ENCODE measurements at places on chromosomes 2 and 18.

DNA sequence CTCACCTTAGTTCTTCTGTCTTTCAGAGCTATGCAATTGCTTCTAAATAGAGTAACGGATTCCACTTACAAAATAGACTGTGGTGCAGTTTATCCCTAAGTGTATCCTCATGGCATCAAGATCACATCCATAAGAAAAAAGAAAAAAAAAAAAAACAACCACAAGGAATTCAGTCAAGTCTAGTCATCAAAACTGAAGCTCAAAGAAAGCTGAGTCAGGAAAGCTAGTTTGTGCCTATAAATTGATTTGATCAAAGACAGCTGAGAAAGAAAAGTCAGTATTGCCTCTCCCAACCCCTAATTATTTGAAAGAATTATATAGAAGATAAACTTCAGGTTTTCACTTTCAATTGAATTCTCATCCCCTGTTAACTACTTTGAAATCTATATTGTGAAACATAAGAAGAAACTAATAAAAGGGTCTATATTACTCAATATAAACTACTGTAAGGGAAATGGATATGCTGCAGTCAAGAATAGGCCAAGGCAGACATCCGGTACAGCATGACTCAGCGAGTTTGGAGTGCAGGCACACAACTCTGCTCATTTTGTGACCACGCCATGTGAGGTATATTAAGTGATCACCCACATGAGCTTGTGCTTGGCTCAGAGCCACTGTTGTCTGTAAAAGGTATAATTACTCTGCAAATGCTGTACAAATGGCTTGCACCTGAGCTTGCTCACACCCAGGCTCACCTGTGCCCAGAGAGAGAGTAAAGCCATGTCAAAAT is 568.1 kb upstream of the CRIM1 start:
- DNase-seq: peak; percentile 18

- no peak for DNase-seq
Measured at GRCh38 chr2:129748653-129749052, 230.8 kb upstream of the RAB6C start.

DNA sequence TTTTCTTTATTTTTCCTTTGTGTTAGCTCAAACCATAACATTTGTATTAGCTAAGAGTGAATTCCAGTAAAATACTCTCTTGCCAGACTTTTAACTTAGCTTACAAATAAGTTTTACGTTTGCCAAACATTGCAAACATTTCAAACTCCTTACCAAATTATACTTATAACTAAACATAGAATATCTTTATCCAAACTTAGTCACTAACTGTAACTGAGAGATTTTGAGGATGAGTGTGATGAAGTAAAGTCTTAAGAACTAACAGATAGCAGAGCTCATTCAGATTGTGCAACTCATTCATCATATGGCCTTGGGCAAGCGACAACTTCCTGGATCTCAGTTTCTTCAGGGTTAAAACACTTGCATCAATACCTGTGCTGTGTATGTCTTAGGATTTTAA is 533.7 kb downstream of the TDRD15 start:
- no peak for DNase-seq

DNA sequence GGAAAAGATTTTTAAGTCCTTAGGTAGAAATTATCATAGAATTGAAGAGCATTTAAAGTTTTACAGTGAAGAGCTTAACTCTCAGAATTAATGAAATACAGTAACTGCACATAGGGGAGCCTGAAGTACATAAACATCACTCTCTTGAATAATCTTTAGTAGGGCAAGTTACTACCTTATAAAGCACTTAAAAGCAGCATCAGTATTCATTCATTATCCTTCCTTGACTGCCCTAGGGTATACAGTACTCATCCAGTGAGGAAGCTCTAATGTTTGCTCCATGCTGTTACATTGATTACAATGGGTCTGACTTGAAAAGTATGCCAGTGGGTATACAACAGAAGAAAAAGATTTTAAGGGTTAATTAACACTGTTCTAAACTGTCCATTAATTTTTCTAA is 66.5 kb downstream of the ATF2 start:
- DNase-seq: no peak

GRCh38 chr2:232873909-232874641 is 4.0 kb downstream of the SNORC start:
- DNase-seq: no peak

- peak; percentile 6 for DNase-seq
Measured at GRCh38 chr2:142693171-142693950, 184.1 kb upstream of the KYNU start.

Measured in M059J (cell line).